Activated naive CD4-positive, alpha-beta T cell treated with anti-CD3 and anti-CD28 coated beads, Interleukin-2, amount 50 U/mL, for 72 hours (primary cell): ENCODE measurements at places on chromosomes 13 and 19. TPM values are rescaled to one million over a fixed set of nuclear protein-coding genes. Genes with fewer than 3 reads are reported as not detected.

U2AF1L4 gene
- total RNA-seq, result 69.0 TPM

PIP5K1C gene
- total RNA-seq, result 11.5 TPM

PDX1 gene
- total RNA-seq, result not detected

CDC34 gene
- 46.3 TPM for total RNA-seq

ACTN4 gene
- total RNA-seq, result 181 TPM

MIDN gene
- total RNA-seq, result 52.9 TPM

SPIB gene
- 1.2 TPM for total RNA-seq

LRG1 gene
- 3.0 TPM for total RNA-seq

S1PR5 gene
- total RNA-seq, result 0.27 TPM

TMEM38A gene
- 1.6 TPM for total RNA-seq
